Mucosa of gallbladder (tissue), 1 donor: ENCODE measurements at places on chromosomes 12 and 14. TPM values are rescaled to one million over a fixed set of nuclear protein-coding genes. Genes with fewer than 3 reads are reported as not detected.
A peak's percentile ranks its signal among the peaks of the same experiment; 100 is the strongest.

- no peak for DNase-seq
Measured at GRCh38 chr12:65125975-65126374, 4.9 kb upstream of the WIF1 start.

DNA sequence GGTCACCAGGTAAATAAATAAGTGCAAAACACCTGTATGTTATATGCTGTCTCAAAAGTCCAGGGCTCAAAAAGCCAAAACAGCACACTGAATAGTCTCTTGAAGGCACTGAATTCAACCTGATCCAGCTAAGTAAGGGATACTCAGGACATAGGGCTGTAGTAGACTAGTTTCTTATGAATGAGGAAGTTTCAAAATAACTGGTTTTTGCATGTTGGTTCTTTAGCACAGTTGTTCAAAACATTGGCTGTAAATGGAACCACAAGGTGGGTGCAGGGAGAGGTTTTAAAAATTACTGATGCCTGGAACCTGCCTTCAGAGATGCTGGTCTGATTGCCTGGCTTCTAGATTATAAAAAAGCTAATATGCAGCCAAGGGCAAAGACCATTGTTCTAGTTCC, 34.1 kb downstream of the NDUFA12 start:
- no peak for DNase-seq

GRCh38 chr12:7666595-7666994, 887 bp upstream of the APOBEC1 start:
- peak; percentile 51 for DNase-seq

DNA sequence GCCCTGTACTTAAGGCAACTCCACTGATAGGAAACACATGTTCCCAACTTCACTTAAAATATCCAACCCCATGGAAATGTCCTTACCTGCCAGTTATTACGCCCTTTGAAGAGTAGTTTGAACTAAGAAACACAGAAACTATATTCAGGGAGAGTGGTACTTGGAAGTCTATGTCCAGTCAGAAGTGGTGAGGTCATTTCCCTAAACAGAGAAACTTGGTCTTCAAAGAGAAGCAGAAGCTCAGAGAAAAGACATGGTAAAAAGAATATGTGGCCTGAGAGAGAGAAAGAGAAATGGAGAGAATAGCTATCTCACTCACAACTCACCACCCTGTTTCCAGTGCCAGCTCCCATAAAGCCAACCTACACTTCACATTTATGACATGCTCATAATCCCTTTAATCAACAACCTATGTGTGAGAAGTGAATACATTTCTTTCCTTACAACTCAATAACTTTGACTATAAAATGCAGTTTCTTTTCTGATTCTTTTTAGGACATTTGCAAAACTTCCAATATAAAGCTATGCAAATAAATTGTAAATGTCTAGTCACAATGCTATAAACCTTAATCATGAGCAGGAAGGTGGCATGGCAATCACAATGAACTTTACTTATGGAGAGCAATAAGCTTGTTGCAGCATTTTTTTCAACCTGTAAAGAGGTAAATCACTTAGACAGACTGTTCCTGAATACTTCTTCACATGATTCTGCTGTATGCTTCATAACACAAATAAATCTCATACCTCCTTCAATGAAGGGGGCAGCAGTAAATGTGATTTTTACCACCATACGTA, 67.1 kb downstream of the CPNE8 start:
- DNase-seq, result no peak

DNA sequence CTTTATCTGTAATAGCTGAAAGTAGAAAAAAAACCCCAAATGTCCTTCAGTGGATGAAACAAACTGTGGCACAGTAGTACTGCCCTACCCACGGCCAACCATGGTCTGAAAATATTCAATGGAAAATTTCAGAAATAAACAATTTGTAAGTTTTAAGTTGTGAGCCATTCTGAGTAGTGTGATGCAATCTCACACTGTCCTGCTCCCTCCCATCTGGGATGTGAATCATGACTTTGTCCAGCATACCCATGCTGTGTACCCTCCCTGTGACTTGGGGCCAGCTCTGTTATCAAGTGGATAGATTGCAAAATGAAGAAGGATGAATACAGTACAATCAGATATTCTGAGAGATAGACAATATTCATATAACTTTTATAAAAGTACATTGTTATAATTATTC, 106.2 kb downstream of the SMOC1 start:
- no peak for DNase-seq

CAND1 gene
- 129 TPM for total RNA-seq

GRCh38 chr12:21528953-21529352, 2.9 kb downstream of the SPX start:
- no peak for DNase-seq

GRCh38 chr12:47808574-47809365, 10.9 kb downstream of the HDAC7 start:
- DNase-seq, result no peak

CLEC14A gene
- 18.6 TPM for total RNA-seq

DNA sequence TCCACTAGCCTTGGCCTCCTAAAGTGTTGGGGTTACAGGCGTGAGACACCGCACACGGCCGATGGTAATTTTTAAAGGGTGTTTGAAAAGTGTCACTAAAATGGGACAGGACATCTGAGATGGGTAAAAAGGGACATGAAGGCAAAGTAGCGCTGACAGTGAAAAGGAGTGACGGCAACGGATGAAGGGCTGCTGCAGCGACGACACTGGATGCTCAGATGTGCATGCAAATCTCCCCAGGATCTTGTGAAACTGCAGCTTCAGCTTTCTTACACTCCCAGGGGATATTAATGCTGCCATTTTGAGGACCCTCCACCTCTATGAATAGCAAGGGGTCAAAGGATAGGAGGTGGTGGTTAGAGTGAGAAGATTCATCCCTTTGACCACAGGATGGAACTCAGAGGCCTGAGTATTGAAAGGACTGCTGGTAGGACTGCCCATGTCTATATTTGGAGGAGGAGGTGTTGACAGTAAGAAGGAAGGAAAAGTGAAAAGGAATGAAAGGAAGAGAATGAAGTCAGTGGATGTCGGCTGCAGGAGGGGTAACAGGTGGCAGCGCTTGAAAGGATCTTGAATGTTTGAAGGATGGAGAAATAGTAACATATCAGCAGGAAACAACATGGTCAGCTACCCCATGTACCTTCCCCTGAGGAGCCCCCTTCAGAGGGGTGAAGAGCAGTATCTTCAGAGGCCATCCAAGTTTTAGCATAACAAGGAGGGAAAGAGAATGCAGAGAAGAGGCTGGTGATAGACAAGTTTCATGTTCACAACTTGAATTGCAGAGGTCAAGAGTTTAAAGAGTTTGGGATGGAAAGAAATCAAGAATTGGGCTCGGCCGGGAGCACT, 37.1 kb downstream of the CLIP1 start:
- no peak for DNase-seq

DNA sequence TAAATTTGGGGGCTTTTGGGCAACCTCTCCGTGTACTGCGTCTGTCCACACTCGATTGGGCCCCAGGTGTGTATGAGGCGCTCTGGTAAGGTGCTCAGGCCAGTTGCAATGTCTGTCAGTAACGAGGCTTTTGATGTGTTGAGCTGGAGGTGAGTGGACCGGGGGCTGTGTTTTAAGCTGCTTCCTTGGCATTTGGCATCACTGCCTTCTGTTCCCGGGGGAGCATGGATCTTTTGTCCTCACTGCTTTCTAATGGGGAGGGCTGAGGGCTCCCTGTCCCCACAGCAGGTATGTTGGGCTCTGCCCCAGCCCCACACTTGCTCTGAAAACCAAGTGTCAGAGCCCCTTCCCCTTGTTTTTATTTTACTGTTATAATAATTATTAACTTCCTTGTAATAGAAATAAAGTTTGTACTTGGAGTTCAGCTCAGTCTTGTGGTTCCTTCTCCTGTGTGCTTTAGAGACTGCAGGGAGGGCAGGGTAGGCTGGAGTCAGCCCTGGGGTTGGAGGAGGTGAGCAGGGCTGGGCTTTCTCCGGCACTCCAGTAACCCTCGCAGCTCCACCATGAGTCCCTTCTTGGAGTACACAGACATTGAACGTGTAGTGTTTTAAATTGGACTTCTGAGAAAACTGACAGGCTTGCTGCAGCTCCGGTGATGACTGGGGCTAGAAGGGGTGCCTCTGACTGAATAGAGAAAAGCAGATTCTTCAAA, 28.0 kb downstream of the TRAFD1 start:
- DNase-seq, result no peak

RPL10L gene
- not detected for total RNA-seq

TEX22 gene
- total RNA-seq, result 2.6 TPM

- no peak for DNase-seq
Measured at GRCh38 chr12:104966677-104967076, 8.6 kb upstream of the SLC41A2 start.

CPM gene
- total RNA-seq, result 61.5 TPM

DNA sequence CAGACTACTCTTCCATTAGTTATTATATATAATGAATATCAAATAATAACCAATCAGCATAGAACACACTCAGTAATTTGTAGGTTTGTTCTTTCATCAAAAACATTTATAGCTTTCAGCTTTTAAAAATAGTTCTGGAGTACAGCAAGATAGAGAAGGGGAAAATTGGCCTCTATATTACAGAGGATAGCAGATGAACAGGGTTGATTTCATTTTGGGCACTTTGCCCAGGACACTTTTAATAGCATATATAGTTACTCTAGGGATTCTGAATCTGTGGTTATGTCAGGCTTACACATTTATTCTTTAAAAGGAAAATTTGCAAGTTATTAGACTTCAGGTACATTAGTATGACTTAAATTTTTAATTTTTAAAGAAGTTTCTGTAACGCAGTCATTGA, 52.6 kb downstream of the IFT81 start:
- no peak for DNase-seq

- no peak for DNase-seq
Measured at GRCh38 chr12:89556976-89557375, 31.1 kb upstream of the POC1B start.

- peak; percentile 64 for DNase-seq
Measured at GRCh38 chr14:88270776-88271175, 52.3 kb downstream of the KCNK10 start.

GRCh38 chr14:26925876-26926584, 328.2 kb upstream of the NOVA1 start:
- no peak for DNase-seq

- DNase-seq, result no peak
Measured at GRCh38 chr14:24398653-24399446, at the start of gene NYNRIN. NYNRIN (plus strand) TSS chr14:24399003; CDS start chr14:24399247, 244 bp downstream.
